Renal cortex interstitium (tissue), 15 donors: ENCODE measurements at places on chromosomes 6 and 20.

DNA sequence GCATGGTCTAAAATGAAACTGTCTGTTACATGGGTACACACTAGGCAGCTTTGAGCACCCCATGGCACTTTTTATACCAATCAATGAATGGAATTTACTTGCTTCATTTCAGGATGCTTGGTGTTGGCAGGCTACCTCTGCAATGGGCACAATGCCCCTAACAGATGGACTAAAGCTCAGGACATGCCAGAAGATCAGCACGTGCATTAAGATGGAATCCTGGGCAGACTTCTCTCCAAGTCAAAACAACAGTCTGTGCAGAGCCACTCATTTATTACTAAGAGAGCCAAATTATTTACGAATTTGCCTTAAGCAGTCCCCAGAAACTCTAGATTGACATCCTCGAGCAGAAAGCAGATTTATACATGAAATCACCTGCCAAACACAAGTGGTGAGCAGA is 55.8 kb upstream of the SCML4 start:
- DNase-seq: no peak

DNA sequence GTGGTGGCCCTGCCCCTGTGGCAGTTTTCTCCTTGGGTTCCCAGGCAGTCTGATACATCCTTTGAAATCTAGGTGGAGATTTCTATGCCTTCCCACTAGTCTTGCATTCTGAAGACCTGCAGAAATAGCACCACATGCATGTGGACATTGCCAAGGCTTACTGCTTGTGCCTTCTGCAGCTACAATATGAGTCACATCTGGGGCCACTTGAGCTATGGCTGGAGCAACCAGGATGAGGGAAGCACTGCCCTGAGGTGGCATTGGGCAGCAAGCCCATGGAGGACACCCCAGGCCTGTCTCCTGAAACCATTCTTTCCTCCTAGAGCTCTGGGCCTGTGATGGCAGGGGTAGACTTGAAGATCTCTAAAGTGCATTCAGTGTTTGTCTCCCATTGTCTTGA is 15.7 kb upstream of the HLA-DQB2 start:
- no peak for DNase-seq

- DNase-seq: no peak
These were observed 270.8 kb downstream of the ARID1B start for GRCh38 chr6:157047951-157048350.

DNA sequence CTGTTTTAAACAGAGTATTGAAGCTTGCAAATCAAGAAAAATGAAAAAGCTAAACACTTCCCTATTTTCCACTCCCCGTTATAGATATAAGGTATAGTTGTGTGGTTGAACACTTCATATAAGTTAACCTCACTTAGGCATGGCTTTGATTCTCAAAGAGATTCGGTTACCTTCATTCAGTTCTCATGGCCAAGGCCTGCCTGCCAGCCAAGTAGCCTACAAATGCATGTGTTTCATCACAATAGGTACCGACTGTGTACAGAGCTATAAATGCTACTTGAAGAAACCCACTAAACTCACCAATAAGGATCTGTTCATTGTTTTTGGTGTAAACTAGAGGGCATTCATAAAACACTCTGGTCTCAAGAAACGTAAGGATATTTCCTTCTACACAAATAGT is 27.8 kb downstream of the PM20D2 start:
- no peak for DNase-seq

DNA sequence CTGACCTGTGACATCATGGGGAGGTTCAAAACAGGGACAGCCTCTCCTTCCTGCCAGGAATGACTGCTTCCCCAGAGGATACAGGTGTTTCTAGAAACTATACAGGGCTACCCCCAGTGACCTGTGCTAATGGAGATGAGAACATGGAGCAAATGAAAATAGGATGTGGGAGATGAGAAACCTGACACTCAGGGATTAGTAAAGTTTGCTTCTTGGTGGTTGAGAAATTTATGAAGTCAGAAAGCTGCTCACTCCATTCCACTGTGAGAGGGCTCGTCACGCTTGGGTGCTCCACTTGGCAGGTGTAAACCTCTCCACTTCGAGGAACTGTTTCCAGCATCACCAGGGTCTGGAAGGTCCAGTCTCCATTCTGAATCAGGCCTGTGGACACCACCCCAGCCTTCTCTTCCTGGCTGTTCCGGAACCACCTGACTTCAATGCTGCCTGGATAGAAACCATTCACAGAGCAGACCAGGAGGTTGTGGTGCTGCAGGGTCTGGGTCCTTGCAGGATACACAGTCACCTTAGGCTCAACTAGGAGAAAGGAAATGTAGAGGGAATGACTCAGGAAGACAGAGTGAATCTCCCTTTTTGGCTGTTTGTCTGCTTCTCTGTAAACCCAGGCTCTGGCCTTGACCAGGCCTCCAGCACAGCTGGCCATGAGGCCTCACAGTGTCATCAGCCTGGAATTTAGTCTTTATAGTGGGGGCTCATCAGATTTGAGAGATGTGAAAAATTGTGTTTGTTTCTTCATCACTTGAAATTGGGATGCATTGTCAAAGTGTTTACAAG is 10.8 kb downstream of the HLA-DRB5 start:
- no peak for DNase-seq
